ENCODE measurements at places on chromosomes 7 and 10. TPM values are rescaled to one million over a fixed set of nuclear protein-coding genes. Genes with fewer than 3 reads are reported as not detected.

DNA sequence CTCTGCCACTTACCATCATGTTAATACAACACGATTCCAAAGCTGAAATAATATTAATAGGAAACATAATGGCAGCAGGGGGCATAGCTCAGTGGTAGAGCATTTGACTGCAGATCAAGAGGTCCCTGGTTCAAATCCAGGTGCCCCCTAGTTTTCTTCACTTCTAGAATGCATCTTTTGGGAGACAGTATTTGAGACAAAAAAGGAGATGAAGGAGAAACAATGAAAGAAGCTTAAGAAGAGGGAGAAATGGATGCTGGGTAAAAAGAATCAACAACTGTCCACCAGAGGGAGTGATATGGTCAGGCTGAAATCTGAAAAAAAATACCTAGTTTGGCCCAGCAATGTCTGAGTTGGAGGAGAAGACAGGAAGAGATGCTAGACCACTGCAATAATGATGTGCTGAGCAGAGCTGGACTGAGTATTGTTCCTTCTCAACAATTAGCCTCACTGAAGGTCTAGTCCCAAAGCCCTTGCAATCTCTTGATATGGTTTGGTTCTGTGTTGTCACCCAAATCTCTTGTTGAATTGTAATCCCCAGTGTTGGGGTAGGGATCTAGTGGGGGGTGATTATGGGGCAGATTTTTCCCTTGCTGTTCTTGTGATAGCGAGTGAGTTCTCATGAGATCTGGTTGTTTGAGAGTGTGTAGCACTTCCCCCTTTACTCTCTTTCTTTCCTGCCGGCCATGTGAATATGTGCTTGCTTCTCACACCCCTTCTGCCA lies 48.3 kb downstream of the ZNF783 start:
- peak; percentile 96 for DNase-seq

DNA sequence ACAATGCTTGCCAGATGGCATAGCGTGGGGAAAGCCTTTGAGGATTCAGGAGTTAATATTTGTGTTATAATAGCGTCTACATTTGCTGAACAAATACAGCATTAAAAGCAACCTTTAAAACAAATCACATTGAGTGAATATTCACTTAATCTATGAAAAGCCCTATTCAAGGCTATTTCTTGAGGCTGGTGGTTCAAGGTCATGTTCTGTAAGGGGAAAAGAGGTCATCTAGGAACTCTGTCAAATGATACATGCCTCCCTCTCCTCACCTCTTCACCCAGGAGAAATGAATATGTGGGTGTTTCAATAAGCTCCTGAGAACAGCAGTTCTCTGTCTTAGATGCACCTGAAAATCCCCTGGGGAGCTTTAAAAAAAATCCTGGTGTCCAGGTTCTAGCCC lies 303.0 kb downstream of the ELMO1 start:
- no peak for DNase-seq

Gene TAS2R4
- total RNA-seq, result 0.14 TPM

Gene TYW1B
- total RNA-seq, result 1.7 TPM

Measured in HT1080 (cell line).